ENCODE measurements at places on chromosomes 4 and X. TPM values are rescaled to one million over a fixed set of nuclear protein-coding genes. Genes with fewer than 3 reads are reported as not detected.

DNA sequence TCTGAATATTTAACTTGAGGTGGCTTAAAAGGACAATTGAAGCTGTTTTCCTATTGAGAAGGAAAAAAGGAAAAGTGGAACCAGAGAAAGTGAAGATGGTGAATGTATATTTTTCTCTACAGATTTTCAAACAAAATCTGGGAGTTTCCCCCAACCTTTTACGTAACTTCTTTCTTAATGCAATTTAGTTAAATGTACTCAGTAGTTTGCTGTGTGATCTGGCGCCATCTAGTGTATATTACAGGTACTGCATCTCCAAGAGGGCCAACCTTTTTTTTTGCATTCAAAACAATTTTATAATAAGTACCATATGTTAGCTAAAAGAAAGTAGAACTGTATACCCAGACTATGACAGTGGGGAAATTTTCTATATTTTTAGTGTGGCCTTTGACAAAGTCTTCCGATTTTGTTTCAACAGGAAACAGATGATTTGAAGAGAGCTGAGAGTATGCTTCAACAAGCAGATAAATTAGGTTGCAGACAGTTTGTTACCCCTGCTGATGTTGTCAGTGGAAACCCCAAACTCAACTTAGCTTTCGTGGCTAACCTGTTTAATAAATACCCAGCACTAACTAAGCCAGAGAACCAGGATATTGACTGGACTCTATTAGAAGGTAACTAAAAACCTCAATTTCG, 82.0 kb downstream of the PLS3 start:
- peaks cover 38% of the 10 kb centered on the region for H3K36me3 ChIP-seq
- no peaks in the 10 kb centered on the region for H3K27me3 ChIP-seq
- H3K4me1 ChIP-seq: peaks cover 9% of the 10 kb centered on the region
- no peak overlapping the region for H3K27ac ChIP-seq
- H3K4me3 ChIP-seq: no peak overlapping the region

DNA sequence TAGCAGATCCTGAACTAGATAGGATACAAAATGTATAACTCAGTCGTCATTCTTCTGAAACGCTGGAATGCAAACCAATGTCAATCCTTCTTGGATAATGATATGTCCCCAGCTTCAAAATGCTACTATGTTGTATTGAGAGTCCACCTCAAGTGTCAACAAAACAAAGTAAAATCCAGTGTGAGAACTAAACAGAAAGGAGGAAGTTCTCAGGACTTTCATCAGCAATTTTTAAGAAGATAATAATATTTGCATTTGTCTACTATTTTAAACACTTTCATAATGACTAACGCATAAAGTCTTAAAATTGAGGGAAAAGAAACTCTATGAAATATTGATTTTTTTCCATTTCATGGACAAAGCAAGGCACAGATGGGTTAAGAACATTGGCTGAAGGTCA, 36.3 kb downstream of the SOD3 start:
- H3K27me3 ChIP-seq: no peaks in the 10 kb centered on the region
- DNase-seq: no peak
- no peak overlapping the region for H3K27ac ChIP-seq
- H3K4me1 ChIP-seq: no peaks in the 10 kb centered on the region
- no peak overlapping the region for H3K4me3 ChIP-seq
- peaks cover 66% of the 10 kb centered on the region for H3K36me3 ChIP-seq

- no peak overlapping the region for H3K27ac ChIP-seq
- no peak for DNase-seq
- no peaks in the 10 kb centered on the region for H3K4me1 ChIP-seq
- peaks cover 8% of the 10 kb centered on the region for H3K36me3 ChIP-seq
- H3K27me3 ChIP-seq: no peaks in the 10 kb centered on the region
Observed at GRCh38 chr4:153705743-153706468, 21.8 kb downstream of the TLR2 start.

Gene PPM1K
- 36.5 TPM for total RNA-seq

Gene C4orf50
- total RNA-seq: 0.09 TPM

DNA sequence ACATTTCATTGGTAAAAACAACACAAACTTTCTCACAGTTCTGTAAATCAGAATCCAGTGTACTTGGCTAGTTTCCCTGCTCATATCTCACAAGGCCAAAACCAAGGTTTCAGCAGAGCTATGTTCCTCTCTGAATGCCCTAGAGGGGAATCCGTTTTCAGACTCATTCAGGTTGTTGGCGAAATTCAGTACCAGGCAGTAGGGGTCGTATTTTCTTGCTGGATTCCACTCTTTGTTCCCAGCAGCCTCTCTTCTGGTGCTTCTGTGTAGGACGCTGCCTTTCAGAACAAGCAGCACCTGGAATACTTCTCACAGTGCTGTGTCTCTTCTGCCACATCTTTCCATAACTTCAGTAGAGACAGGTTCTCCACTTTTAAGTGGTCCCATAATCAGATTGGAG, 351.9 kb downstream of the PCDH18 start:
- H3K36me3 ChIP-seq: no peaks in the 10 kb centered on the region
- no peak for DNase-seq
- no peak overlapping the region for H3K4me3 ChIP-seq
- H3K4me1 ChIP-seq: no peaks in the 10 kb centered on the region
- no peak overlapping the region for H3K27ac ChIP-seq

- no peaks in the 10 kb centered on the region for H3K27me3 ChIP-seq
- no peaks in the 10 kb centered on the region for H3K36me3 ChIP-seq
Observed at GRCh38 chr4:36041340-36041739, 203.0 kb downstream of the ARAP2 start.

GRCh38 chr4:3128976-3129375, 54.5 kb downstream of the HTT start:
- no peaks in the 10 kb centered on the region for H3K4me1 ChIP-seq
- no peaks in the 10 kb centered on the region for H3K27me3 ChIP-seq
- peaks cover 84% of the 10 kb centered on the region for H3K36me3 ChIP-seq
- no peak for DNase-seq
- no peak overlapping the region for H3K4me3 ChIP-seq

Gene ZMAT1
- 10.0 TPM for total RNA-seq

GRCh38 chr4:143358923-143359643, 22.4 kb downstream of the GAB1 start:
- H3K27ac ChIP-seq: peak overlapping the region; percentile 68
- peak; percentile 70 for DNase-seq
- H3K4me1 ChIP-seq: peaks cover 85% of the 10 kb centered on the region
- H3K4me3 ChIP-seq: peak overlapping the region; percentile 4
- H3K27me3 ChIP-seq: no peaks in the 10 kb centered on the region

Data from lower lobe of right lung (tissue), 2 donors.